ENCODE measurements at places on chromosomes 2 and 18. TPM values are rescaled to one million over a fixed set of nuclear protein-coding genes. Genes with fewer than 3 reads are reported as not detected.

- H3K4me1 ChIP-seq: no peaks in the 10 kb centered on the region
- DNase-seq: no peak
- no peaks in the 10 kb centered on the region for H3K36me3 ChIP-seq
- no peak overlapping the region for H3K27ac ChIP-seq
- no peaks in the 10 kb centered on the region for H3K27me3 ChIP-seq
Measured at GRCh38 chr2:106954304-106954703, 68.3 kb upstream of the ST6GAL2 start.

The COL3A1 gene
- total RNA-seq: 0.07 TPM

The RTP5 gene
- total RNA-seq: 0.11 TPM

DNA sequence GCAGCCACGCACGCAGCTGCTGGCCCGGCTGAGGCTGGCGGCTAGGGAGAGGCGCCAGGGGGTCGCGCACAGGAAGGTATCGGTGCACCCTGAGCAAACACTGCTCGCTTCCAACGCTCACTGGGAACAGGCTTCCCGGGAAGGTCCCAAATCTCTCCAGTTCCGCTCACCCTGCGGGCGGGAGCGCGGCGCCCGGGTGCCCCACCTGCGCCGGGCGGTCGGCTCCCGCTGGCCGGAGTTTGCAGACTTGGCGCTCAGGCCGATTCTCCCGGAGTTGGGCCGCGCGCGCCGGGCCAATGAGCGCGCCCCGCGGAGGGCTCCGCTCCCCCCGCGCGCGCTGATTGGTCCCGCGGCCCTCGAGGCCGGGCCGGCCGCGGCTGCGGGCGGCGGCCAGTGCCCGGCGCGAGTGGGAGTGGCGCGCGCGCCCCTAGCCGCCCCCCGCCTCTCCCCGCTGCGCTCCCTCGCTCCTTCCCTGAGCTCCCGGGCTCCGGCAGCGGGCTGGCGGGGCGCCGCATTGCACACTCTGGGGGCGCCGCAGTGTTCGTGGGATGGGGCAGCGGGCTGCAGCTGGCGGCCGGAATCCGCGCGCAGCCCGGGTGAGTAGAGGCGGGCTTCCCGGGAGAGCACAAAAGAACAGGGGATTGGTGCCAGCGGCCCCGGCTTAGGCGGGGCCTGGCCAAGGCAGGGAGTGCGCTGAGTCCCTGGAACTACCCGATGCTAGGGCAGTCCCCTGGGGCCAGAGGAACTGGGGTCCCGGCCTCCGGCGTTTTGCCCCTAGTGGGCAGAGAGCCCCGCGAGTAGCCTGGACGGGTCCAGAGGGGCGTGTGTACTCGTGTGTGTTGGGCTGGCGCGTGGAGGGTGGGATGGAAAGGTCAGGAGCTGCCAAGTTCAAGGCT, at the start of gene LYPD6:
Gene LYPD6, plus strand, starts transcription at position 461 of the 896 bp plus-strand sequence. CDS start 107,122 bp downstream, outside the sequence.
- peaks cover 9% of the 10 kb centered on the region for H3K27me3 ChIP-seq
- no peak within 1 kb of the TSS for H3K4me3 ChIP-seq
- no peaks in the 10 kb centered on the region for H3K36me3 ChIP-seq
- DNase-seq: no peak

DNA sequence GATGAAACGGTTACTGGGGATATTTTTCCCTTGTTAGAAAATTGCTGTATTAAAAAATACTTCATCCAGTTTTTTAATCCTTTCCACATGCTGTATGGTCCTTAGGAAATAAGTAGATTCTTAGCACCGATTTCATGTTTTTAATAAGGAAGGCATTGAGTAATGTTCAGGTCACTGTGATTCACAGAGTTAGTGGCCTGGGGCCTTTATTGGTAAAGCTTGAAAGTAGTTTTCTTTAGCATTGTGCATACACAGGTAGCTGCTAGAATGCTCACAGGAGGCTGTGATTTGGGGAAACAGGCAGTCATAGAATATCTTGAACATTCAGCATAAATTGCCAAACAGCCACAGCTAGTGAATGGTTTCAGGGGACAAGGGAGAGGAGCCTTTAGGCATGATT, 79.8 kb downstream of the XRCC5 start:
- peaks cover 23% of the 10 kb centered on the region for H3K36me3 ChIP-seq
- no peak overlapping the region for H3K4me3 ChIP-seq
- DNase-seq: no peak
- H3K4me1 ChIP-seq: peaks cover 25% of the 10 kb centered on the region

The C2orf81 gene
- total RNA-seq: 3.2 TPM

The ERICH2 gene
- not detected for total RNA-seq

DNA sequence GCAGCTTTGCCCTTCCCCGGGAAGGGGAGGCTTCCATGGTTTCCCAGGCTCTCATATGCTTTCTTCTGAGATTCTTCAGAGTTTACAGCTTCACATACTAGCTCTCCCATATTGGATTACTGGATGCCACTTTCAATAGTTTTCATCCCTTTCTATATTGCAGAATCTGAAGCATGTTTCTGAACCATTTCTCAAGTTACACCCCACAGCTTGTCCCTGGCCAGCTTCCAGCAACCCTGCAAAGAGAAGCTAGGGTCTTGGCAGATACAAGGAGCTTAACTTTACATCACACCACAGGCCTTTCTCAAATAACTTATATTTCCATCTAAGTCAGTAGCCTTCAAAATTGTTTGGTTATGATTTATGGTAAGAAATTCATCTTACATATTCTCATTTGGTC, 39.6 kb downstream of the LHCGR start:
- no peak overlapping the region for H3K4me3 ChIP-seq
- DNase-seq: no peak
- no peaks in the 10 kb centered on the region for H3K4me1 ChIP-seq
- no peaks in the 10 kb centered on the region for H3K36me3 ChIP-seq
- H3K27me3 ChIP-seq: no peaks in the 10 kb centered on the region

DNA sequence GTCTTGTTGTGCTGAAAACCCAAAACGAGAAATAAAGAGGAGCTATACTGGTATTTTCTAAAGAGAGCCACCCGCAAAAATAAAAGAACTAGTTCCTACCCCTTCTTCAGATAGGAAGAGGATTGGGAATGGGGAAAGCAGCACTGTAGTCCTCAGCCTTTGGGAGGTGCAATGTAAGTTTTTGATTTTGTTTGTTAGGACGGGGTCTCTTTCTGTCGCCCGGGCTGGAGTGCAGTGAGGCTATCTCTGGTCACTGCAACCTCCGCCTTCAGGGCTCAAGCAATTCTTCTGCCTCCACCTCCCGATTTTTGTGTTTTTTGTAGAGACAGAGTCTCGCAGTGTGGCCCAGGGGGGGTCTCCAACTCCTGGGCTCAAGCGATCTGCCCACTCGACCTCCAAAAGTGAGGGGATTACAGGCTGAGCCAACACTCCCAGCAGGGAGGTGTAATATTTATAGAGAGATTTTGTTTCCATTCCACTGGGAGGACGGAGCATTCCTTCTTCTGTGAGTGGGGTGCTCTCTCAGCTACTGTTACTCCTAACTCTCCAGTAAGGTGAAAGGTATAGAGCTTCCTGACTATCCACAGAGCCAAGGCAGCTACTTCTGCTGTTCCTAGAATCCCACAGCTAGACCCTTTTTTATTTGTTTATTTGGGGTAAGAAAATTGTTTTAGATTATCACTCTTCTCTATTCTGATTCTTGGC, 13.1 kb upstream of the GULP1 start:
- no peaks in the 10 kb centered on the region for H3K36me3 ChIP-seq
- no peak overlapping the region for H3K27ac ChIP-seq
- H3K4me1 ChIP-seq: no peaks in the 10 kb centered on the region
- no peak for DNase-seq

DNA sequence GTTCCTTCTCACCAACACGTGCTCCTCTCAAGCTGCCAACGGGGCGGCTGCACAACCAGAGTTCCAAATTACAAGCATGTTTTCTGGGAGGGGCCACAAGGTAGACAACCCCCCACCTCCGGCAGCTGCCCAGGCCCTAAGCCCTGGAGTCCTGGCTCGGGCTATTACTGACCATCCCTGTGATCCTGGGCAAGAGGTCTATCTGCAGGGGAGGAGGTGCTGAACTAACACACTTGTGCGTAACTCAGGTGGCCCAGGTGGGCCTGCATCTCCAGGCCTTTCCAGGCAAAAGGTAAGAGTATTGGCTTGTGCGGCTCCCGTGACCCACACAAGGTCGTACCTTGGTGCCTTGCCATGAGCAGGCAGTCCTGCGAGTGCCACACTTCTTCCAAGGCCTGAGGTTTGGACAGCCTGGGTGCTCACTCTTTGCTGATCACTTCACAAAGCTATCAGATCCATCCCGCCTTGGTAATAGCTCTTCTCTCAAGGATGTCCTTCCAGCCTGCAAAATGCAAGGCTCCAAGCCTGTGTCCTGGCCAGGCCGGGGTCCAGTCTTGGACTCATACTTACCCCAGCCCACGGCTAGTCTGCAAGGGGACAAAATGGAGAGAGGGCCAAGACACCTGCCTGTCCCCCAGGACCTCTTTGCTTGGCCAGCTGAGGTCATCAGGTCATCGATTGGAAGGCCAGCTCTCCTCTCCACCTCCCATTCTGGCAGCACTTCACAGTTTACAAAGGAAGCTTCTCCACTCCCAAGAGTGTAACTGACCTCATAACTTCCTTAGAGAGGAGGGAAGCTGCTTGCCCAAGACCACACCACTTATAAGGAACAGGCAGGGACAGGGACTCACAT, 33.9 kb downstream of the ADRA2B start:
- DNase-seq: no peak
- H3K36me3 ChIP-seq: no peaks in the 10 kb centered on the region
- H3K4me3 ChIP-seq: no peak overlapping the region

DNA sequence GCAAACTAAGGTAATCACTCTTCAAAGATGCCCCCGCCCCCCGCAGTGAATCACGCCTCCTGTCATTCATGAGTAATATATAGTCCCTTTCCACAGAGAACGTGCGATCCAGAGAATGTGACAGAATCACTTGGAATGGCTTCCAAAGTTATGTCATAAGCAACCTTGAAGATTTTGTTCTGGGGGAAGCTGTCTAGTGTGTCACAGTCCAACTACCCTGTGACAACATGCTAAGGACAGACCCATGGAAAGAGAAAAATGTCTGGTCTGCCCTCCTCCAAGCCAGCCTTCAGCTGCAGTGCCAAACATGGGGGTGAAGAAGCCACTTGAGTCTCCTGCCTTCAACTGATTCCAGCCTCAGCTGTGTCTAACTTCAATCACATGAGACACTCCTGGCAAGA, 259.1 kb downstream of the SS18 start:
- no peaks in the 10 kb centered on the region for H3K4me1 ChIP-seq
- H3K27me3 ChIP-seq: no peaks in the 10 kb centered on the region
- no peak overlapping the region for H3K27ac ChIP-seq
- H3K4me3 ChIP-seq: no peak overlapping the region
- no peak for DNase-seq

DNA sequence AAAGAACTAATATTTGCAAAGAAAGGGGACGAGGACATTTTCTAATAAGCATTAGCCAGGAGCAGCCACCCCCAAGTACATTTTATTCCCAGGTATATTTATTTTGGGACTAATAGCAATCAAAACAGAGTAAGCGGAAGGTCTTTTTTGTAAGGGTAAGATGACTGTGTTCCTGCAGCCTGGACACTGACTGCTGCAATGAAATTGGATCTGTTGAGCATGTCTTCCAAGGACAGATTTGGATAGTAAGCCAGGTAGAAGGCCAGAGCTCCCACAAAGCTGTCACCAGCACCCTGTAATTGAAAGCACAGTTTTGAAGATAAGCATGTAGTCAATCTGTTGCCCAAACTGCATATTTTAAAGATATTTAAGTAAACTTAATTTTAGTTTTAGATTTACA, 10.0 kb downstream of the MRPL33 start:
- no peak overlapping the region for H3K4me3 ChIP-seq
- H3K27ac ChIP-seq: no peak overlapping the region
- peaks cover 8% of the 10 kb centered on the region for H3K36me3 ChIP-seq
- peaks cover 12% of the 10 kb centered on the region for H3K4me1 ChIP-seq

DNA sequence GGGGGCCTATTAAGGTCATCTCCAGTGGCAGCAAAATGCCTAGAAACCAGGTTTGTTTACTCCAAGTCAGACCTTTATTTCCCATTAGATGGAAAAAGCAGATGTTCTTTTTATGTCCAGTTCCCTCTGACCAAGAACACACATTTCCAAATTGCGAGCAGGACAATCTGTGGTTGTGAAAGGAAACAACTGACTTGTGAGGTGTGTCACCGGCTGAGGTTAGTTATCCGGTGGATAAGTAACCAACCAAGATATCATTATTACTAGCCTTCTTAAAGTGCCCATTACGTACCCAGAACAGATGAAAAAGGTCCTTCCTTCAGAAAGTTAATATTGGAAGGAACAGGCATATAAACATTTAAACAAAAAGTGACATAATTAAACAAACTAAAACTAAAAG, 112.9 kb downstream of the THADA start:
- H3K27me3 ChIP-seq: no peaks in the 10 kb centered on the region
- H3K4me1 ChIP-seq: no peaks in the 10 kb centered on the region

The OSR1 gene
- total RNA-seq: not detected

DNA sequence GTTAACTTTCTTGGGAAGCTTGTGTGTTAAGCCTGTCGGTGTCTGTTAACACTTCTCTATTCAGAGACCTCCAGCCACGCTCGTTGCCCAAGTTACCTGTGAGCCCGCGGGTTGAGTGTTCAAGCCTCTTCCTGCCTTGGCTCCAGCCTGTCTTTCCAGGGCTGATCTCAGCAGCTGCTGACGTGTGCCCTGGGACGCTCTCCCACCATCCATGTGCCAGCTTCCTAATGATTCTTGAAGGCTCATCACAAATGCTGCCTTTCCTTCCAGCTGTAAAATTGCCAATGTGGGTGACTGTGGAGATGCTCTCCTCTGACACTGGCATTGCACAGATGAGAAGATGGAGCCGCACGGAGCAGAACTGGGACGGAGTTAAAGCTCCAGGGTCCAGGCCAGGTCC, 6.1 kb downstream of the RNF144A start:
- no peak overlapping the region for H3K27ac ChIP-seq
- H3K4me1 ChIP-seq: peaks cover 81% of the 10 kb centered on the region
- H3K36me3 ChIP-seq: no peaks in the 10 kb centered on the region
- DNase-seq: no peak

Data from CD8-positive, alpha-beta memory T cell (primary cell).